ENCODE measurements at places on chromosomes 12 and 14.

- no peak for DNase-seq
Observed at GRCh38 chr12:46264057-46264456, 4.8 kb downstream of the SLC38A1 start.

DNA sequence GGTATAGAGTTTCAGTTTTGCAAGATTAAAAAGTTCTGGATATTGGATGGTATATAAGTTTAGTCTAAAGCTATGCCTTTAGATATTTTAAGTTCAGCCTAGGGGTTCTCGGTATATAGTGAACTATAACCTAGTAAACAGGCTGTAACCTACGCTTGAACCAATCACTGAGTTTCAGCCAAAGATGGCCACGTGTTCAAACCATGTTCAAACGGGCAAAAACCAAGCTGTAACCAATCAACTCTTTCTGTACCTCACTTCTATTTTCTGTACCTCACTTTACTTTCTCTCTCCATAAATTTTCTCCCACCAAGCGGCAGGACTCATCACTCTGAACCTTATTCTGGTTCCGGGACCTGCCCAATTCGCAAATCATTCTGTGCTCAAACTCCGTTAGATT, 1.4 kb downstream of the TMBIM4 start:
- no peak for DNase-seq

DNA sequence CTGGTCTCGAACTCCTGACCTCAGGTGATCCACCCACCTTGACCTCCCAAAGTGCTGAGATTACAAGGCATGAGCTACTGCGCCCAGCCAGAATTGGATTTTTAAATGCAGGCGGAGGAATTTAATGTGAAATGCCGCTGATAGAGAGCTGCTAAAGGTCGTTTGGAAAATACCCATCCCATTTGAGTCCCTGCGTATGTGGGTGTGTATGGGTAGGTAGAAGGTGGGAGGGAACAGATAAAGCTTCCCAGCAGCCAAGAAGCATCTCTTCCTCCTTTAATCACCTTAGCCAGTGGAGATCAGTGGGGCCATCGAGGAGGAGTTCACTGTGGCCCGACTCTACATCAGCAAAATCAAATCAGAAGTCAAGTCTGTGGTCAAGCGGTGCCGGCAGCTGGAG, 16.2 kb upstream of the PIP4K2C start:
- no peak for DNase-seq

GRCh38 chr12:57523706-57524614, 1.3 kb downstream of the MBD6 start:
- no peak for DNase-seq

GRCh38 chr14:74568911-74569310, 43.1 kb downstream of the LTBP2 start:
- DNase-seq = no peak

All from DMS79 (cell line).